Adipocyte (in vitro differentiated cells): ENCODE measurements at places on chromosomes 3 and 15.
A peak's percentile ranks its signal among the peaks of the same experiment; 100 is the strongest.

GRCh38 chr3:172561897-172562640 is 38.8 kb upstream of the TNFSF10 start:
- DNase-seq = no peak

GRCh38 chr3:171888466-171888865 is 45.3 kb downstream of the TMEM212 start:
- DNase-seq = no peak

DNA sequence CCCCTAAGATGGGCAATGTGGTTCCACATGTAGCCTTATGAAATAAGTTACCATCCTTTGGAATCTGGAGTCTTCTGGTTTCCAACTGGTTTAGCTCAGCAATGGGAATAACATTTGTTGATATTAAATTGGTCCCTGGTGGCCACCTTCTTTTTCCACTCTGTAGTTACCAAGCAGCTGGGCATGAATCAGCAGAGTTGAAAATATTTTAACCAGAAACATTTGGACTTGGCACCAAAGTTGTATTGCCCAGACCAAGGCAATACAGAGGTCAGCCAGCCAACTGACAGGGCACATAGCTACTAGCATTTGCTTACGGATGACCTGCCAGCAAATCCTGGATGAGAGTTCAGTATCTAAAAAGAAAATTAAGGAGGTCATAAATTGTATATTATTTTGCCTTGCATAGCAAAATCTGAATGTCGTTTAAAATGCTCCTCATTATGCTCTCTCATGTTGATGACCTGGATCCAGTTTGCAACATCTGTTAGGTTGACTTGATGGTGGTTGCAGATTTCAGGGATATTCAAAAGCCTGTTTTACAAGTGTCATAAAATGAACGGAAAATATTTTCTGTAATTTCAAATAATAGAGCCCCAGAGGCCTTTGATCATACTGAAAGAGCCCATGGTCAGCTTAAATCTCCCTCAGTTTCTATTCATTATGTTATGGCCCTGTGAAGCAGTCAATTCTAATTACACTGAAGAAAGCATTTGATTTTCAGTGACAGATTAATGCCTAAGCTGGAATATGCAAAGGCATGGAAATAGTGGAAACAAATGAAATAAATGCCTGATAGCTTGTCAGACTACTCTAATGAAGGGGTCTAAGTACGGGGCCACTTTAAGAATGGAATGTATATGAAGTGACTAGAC is 54.6 kb downstream of the PPM1L start:
- peak; percentile 58 for DNase-seq

- DNase-seq = no peak
Observed at GRCh38 chr15:63337046-63337445, 44.6 kb downstream of the CA12 start.

- DNase-seq = no peak
Observed at GRCh38 chr3:25096536-25096935, 331.5 kb upstream of the RARB start.

- peak; percentile 88 for DNase-seq
Observed at GRCh38 chr15:85831415-85832113, 36.8 kb upstream of the KLHL25 start.

DNA sequence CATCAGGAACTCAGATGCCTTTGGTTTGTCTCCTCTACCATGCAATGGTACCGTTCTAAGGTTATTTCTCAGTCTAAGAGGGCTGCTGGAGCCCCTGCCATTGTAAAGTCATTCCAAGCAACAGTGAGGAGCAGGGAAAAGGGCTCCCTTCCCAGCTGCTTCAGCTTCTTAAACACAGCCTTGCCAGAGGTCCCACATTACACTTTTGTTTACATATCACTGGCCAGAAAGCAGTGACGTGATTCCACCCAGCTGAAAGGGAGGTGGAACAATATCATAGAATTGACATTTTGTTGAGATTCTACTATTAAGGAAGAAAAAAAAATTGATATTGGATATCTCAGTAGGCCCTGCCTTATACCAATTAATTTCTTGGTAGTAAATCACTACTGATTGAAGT is 194.6 kb downstream of the SUCLG2 start:
- DNase-seq = no peak

DNA sequence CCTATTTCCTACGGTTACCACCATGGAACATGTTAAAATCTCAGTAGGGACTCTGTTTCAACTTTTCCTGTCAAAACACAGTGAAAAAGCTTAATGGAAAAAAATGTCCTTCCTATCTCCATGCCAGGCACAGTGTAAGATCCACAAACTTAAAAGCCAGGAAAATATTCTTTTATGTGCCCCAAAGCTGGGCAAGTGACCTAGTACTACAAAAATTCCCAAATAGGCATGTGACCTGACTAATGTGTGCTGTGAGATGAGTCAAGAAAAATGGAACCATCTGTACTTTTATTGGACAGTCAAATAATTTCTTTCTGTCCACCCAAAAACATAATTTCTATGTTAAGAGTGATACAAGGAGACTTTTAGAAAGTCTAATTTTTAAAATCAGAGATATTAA is 406.0 kb downstream of the ZBTB20 start:
- no peak for DNase-seq

DNA sequence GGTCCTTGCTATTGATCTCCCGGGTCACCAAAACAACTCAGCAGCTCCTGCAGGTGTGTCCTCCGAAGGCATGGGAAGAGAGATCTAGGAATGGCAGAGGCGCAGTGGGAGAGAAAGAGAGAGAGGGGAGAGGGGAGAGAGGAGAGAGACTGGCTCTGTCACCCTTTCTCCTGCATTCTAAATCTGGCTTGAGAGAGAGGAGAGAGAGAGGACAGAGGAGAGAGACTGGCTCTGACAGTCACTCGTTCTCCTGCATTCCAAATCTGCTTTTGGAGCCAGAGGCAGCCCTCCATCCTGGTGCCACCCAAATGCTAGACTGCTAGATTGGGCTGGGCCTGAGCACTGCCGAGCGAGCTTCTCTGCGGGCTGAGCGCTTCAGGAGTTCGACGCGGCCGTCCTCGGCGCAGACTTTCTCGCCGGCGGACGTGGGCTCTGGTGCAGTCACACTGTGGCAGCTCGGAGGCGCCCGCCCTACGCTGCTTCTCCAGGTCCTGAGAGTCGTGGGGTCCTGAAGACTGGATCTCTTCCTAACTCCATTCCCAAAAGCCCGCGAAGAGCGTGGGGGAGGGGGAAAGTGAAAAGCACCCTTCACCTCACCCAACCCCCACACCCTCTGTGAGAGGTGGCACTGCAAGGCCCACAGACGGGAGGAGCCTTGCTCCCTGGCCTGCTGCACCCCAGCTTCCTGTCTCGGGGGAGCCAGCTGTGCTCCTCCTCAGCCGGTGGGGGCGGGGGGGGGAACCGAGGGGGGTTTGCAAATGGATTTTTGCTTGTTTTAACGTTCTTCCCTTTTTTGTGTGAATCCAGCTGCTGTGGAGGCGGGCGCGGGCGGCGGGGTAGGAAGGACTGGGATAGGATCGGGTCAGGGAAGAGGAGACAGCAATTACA is 222.3 kb downstream of the MEIS2 start:
- no peak for DNase-seq

DNA sequence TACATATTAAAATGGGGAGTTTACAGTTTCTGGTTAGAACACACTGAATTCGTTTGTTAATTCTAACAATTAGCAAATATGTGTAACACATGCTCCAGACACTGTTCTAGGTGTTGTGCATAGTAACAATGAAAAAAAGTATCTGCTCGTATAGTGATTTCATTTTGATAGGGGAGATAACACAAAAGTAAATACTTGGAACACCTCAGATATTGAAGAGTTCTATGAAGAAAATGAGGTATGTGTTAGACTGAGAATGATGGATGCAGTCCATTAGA is 6.8 kb upstream of the TMF1 start:
- no peak for DNase-seq

GRCh38 chr3:38565339-38566214 is 69.4 kb downstream of the EXOG start:
- no peak for DNase-seq

DNA sequence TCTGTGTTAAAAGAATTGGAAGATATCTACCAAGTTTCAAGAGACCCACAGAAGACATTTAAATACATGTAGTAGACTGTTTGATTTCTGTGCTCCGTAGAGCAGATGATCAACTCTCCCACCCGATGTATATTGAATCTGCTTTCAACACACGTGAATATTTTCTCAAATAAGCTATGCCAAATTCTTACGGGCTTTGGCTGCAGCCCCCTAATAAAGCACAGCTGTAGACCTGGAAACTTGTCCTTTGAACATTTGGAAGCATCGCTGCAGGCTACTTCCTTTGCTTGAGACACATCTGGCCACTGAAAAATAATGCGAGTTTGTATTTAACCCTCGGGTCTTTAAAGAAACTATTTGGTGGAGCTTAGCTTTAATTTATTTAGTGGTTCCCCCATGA is 98.3 kb upstream of the SELENOK start:
- DNase-seq = no peak
